GM12878 (cell line): ENCODE measurements at places on chromosomes 1 and 21.

DNA sequence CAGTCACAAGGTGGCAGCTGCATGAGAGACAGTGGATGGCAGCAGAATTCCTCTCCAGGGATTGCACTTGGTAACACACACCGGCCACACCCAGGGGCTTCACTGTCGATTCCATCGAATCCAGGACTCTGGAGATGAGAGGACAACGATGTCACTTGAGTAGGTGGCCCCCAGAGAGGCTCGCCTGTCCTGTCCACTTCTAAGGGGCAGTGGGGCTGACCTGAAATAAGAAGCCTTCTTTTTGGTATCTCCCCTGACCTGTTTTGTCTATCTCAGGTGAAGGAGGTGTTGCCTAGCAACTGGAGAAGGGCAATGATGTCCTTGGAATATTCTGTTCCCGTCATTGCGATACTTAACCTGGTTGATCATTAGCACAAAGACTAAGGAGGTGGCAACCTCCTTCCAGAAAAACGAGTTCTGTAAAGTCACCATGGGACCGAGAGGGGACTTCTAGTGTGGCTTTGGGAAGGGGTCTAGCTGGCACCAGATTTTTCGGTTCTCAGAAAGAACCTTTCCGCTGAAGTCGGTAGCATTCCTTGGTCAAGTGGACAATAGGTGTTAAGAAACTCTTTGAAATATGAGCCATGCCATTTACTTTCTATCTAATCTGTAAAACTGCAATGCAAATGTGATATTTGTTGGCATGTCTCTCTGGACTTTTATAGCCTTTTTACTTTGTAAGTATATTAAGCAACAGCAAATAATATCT is 85.2 kb upstream of the TMPRSS2 start:
- H3K4me1 ChIP-seq: no peaks in the 10 kb centered on the region
- DNase-seq: no peak
- H3K4me3 ChIP-seq: no peak overlapping the region
- no peaks in the 10 kb centered on the region for H3K36me3 ChIP-seq

DNA sequence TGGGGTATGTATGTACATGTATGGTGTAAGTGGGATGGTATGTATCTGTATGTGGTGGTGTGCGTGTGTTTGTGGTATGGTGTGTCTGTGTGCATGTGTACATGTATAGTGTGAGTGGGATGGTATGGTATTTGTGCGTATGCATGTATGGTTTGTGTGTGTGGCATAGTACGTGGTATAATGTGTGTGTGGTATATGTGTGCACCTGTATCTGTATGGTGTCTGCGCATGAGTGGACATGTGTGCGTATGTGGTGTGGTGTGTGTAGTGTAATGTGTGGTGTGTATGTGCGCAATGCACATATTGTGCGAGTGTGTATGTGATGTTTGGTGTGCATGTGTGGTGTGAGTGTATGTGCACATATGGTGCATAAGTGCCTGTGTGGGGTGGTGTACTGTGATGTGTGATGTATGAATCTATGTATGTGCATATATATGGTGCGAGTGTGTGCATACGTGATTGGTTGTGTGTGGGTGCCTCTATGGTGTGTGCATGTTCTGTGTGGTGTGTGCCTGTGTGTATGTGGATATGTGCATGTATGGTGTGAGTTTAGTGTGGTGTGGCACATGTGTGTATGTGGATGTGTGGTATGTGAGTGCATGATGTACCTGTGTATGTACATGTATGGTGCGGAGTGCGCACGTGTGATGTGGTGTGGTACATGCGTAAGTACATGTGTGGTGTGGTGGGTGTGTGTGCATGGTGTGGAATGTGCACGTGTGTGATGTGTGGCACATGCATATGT is 38.8 kb downstream of the WDR4 start:
- H3K27ac ChIP-seq: no peak overlapping the region
- H3K4me1 ChIP-seq: no peaks in the 10 kb centered on the region
- H3K4me3 ChIP-seq: no peak overlapping the region
- peaks cover 19% of the 10 kb centered on the region for H3K36me3 ChIP-seq

DNA sequence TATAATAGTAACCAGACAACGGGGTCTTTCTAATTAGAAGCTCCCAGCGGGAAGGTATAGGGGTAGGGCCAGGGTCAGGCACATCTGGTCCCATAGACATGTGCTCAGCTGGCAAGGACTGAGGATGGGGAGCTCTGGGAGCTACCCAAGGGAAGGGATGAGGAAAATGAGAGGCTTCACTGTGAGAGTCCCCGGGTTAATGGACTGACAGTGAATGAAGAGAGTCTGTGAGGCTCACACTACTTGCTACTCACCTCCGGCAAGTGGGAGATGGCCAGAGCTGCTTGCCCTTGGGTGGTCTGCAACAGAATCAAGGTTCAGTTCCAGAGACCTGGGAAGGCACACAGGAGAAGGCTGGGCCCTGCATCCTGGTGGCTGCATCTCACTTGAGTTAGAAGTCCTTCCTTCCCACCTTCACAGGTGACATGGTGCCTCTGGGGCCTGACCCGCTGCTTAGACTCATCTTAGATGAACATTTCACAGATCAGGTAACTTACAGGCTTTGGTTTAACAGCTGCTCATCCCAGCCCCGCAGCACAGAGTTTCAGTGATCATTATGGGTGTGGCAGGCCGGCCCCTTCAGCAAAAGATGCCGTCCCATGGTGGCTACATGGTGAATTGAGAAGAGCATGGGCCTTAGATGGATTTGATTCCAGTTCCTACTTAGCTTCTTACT is 31.7 kb downstream of the EIF2D start:
- no peak for DNase-seq
- H3K4me3 ChIP-seq: peak overlapping the region; percentile 24; the same call in 1 of the 2 replicates
- H3K4me1 ChIP-seq: peaks cover 56% of the 10 kb centered on the region
- peak overlapping the region; percentile 95 for H3K27ac ChIP-seq
- H3K27me3 ChIP-seq: no peaks in the 10 kb centered on the region

DNA sequence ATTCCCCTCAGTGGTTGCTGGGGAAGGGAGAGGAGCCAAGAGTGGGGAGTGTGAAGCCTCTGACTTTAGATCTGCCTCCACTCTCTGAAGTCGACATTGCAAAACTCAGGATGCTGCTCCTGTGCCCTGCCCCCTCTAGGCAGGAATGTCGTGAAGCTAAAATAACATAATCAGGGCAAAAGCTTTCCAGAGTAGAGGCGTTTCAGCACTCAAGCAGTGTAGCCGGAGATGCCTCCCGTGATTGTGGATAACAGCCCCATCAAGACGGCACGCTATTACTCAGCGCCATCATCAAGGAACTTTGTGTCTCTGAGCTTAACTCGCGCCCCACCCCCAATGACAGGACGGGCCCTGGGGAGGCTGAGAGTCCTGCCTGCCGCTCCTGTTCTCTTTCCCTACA is 60.0 kb downstream of the FBXO2 start:
- H3K4me1 ChIP-seq: no peaks in the 10 kb centered on the region
- DNase-seq: no peak
- H3K4me3 ChIP-seq: no peak overlapping the region
- H3K36me3 ChIP-seq: no peaks in the 10 kb centered on the region
- H3K27ac ChIP-seq: no peak overlapping the region
- H3K27me3 ChIP-seq: no peaks in the 10 kb centered on the region

GRCh38 chr1:225354906-225355305 is 72.9 kb downstream of the LBR start:
- H3K4me3 ChIP-seq: no peak overlapping the region
- no peaks in the 10 kb centered on the region for H3K4me1 ChIP-seq
- DNase-seq: no peak
- H3K36me3 ChIP-seq: no peaks in the 10 kb centered on the region
- H3K27ac ChIP-seq: no peak overlapping the region
- H3K27me3 ChIP-seq: 0 out of 2 replicates have a peak, but pooled peaks cover 3% of the 10 kb centered on the region

GRCh38 chr1:114690148-114690547 is 5.2 kb downstream of the AMPD1 start:
- no peak overlapping the region for H3K27ac ChIP-seq
- H3K4me3 ChIP-seq: no peak overlapping the region
- H3K36me3 ChIP-seq: no peaks in the 10 kb centered on the region
- H3K4me1 ChIP-seq: no peaks in the 10 kb centered on the region

- no peak overlapping the region for H3K4me3 ChIP-seq
- no peaks in the 10 kb centered on the region; the same call in 1 of the 2 replicates for H3K27me3 ChIP-seq
- no peak for DNase-seq
- H3K4me1 ChIP-seq: peaks cover 18% of the 10 kb centered on the region
Measured at GRCh38 chr1:107946794-107947193, 18.2 kb downstream of the VAV3 start.

GRCh38 chr1:14668538-14668937 is 70.1 kb downstream of the KAZN start:
- H3K4me3 ChIP-seq: no peak overlapping the region
- H3K27me3 ChIP-seq: no peaks in the 10 kb centered on the region
- 0 out of 2 replicates have a peak, but pooled peaks cover 5% of the 10 kb centered on the region for H3K4me1 ChIP-seq
- no peak overlapping the region for H3K27ac ChIP-seq
- no peak for DNase-seq

- no peak overlapping the region for H3K4me3 ChIP-seq
- no peak for DNase-seq
- no peaks in the 10 kb centered on the region for H3K36me3 ChIP-seq
Measured at GRCh38 chr1:1181938-1182410, 8.3 kb downstream of the TTLL10 start.

GRCh38 chr1:191671236-191671635 is 487.0 kb upstream of the RGS18 start:
- H3K27me3 ChIP-seq: no peaks in the 10 kb centered on the region
- DNase-seq: no peak
- H3K4me1 ChIP-seq: no peaks in the 10 kb centered on the region
- no peaks in the 10 kb centered on the region for H3K36me3 ChIP-seq

DNA sequence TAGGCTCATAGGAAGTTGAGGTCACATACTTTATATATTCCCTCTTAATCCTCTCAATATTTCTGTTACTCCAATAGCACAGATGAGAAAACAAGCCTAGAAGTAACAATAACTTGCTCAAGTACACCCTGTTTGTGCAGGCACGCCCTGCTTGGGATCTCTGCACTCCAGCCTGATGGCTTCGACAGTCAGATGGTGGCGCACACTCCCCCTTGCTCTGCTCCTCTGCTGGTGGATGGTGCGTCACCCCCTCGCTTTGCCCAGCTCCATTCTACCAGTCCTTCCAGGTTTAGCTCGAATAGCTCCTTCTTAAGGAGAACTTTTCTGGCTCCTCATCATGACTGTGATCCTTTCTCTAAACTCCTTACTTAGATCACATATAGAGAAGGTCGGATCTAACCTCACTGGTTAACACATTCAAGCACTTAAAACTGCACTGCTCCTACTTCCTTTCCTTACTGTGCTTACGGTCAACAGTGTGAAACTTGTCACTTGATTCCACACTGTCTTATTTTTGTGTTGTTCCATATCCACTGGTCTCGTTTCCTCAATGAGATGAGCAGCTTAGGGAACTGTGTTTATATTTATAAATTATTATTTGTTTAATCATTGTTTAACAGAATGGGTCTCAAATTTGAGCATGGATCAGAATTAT is 3.0 kb downstream of the TSPAN2 start:
- no peaks in the 10 kb centered on the region for H3K4me1 ChIP-seq
- H3K36me3 ChIP-seq: no peaks in the 10 kb centered on the region
- H3K27ac ChIP-seq: no peak overlapping the region

- no peaks in the 10 kb centered on the region for H3K36me3 ChIP-seq
- H3K4me1 ChIP-seq: no peaks in the 10 kb centered on the region
- no peak overlapping the region for H3K4me3 ChIP-seq
- H3K27ac ChIP-seq: no peak overlapping the region
- H3K27me3 ChIP-seq: no peaks in the 10 kb centered on the region
- no peak for DNase-seq
Measured at GRCh38 chr1:155892796-155893195, 18.4 kb downstream of the RIT1 start.

- no peaks in the 10 kb centered on the region for H3K36me3 ChIP-seq
- H3K27ac ChIP-seq: no peak overlapping the region
- no peak overlapping the region for H3K4me3 ChIP-seq
- no peak for DNase-seq
- no peaks in the 10 kb centered on the region for H3K4me1 ChIP-seq
- no peaks in the 10 kb centered on the region for H3K27me3 ChIP-seq
Measured at GRCh38 chr1:106962591-106962990, 93.9 kb upstream of the PRMT6 start.

DNA sequence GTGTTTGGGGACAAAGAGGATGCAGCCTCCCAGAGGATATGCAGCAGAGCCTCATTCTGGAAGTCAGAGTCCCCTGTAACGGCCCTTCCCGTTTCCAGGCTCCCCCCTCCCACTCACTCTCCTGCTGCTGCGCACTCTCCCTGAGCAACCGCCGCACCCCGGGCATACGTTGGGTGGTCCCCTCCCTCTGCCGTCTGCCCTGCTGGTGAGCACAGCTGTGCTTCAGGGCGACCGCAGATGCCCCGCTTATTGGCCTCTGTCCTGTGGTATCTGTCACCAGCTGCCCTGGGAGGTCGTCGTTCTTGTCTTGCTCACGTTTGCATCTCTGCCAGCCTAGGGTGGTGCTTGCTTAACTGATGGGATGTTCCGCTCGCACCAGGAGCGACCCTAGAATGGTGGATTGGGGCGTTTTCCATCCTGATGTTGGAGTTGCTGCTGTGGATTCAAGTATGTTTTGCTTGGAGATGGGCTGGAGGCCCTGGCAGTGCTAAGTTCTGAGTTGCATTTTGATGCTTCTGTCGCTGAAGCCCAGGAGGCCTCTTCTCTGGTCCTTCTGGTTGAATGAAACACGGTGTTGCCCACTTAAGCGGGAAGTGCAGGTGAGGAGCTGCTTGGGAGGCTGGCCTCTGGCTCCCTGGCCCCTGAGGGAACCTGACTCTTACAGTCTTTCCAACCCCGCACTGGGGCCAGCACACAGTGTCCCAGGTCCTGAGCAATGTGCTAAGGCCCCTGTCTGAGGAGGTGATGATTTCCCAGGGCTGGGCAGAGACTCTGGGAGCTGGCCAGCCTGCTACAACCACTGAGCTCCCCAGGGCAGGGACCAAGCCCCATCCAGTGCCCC is 3.2 kb downstream of the TMEM201 start:
- no peak overlapping the region for H3K27ac ChIP-seq
- peak overlapping the region; percentile 73; the same call in 1 of the 2 replicates for H3K4me3 ChIP-seq
- peaks cover 28% of the 10 kb centered on the region for H3K4me1 ChIP-seq
- DNase-seq: no peak
- H3K36me3 ChIP-seq: peaks cover 2% of the 10 kb centered on the region

DNA sequence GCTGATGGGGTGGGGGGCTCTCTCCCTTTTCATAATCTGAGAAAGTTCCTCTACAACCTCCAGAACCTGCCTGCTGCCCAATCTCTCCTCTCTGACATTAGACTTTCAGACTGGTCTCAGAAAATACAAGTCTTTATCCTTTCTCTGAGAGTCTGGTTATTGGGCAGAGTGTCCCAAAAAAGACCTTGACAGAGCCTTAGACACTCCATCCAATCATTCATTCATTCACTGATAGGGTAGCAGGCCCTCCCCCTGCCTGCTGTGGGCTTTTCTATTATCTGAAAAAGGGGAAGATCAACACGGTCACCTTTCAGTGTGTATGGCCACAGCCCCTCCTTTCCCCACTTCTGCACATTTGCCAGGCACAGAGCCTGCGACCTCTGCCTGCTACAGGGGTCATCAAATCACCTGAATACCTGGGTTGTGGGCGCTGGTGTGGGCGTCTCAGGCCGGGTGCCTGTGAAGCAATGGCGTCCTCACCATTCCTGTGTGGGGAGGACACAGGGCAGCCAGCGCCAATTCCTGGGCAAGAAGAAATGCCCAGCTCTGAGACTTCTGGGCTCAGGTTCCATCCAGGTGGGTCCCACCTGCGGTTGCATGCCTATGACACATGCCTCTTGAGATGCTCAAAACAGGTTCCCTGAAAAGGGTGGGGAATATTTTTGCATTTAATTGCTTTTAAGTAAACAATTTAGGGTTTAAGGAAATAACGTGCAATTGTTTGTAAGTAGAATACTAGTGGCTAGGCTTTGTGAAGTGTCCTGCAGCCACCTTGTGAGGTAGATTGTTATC is 52.8 kb downstream of the ELK4 start:
- no peak for DNase-seq
- H3K36me3 ChIP-seq: no peaks in the 10 kb centered on the region
- peaks cover 10% of the 10 kb centered on the region for H3K4me1 ChIP-seq
- no peak overlapping the region for H3K4me3 ChIP-seq
- no peak overlapping the region for H3K27ac ChIP-seq
- H3K27me3 ChIP-seq: peaks cover 5% of the 10 kb centered on the region; the same call in 1 of the 2 replicates
